ENCODE measurements at places on chromosomes 7 and 10.

GRCh38 chr10:110641256-110641655 lies 2.9 kb upstream of the RBM20 start:
- DNase-seq: no peak

- DNase-seq: no peak
Observed at GRCh38 chr10:86079088-86079487, 287.5 kb downstream of the GRID1 start.

DNA sequence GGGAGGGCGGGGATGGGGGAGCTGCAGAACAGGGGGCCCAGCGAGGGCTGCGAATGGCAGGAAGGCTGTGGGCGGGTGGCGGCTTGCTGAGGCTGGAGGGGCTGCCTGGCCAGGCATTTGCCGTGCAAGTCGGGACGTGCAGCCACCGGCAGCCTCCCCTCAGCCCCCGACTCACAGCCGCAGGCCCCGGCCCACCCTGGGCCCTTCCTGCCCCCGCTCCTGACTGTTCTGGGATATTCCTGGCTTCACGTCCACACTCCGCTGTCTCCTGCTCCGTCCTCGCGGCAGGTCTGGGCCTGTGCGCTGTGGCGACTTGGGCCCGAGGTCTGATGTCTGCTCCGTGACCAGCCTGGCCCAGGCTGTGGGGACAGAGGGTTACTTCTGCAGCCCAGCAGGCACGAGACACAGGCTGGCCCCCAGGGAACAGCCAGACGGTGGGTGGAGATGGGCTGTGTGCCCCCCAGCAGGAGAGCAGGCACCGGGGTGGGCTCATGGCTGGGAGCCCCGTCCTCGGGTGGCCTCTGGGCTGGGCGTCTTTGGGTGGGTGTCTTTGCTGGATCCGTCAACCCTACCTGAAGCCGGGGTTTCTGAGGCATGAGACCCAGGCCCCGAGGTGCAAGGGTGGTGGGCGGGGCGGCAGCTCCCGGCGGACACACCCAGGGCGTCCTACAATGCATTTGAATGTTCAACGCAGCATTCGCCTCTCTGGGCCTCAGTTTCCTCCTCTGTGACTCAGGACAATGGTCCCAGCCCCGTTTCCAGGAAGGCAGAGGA lies 86.5 kb downstream of the FOXL3 start:
- peak; percentile 14 for DNase-seq

GRCh38 chr7:94432281-94432670 lies 37.6 kb downstream of the COL1A2 start:
- DNase-seq: no peak

- no peak for DNase-seq
Observed at GRCh38 chr7:975702-976473, 539 bp upstream of the COX19 start.

DNA sequence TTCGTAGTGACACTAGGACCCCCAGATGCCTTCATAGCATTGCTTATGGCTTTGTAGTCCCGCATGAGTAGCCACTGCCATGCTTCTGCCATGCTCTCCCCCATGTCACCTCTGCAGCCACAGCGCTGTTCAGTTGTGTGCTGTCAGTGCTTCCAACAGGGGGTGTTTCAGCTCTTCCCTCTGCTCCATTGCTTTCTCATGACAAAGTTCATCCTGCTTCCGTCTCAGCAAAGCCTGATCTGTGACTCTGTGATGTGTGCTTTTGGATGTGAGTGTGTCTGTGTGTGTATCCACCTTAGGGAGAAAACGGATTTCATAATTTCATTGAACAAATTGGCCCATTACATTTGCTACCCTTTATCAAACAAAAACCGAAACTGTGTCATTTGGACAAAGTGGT lies 134.9 kb upstream of the SAMD8 start:
- no peak for DNase-seq

- DNase-seq: no peak
Observed at GRCh38 chr10:111392159-111392558, 315.3 kb downstream of the ADRA2A start.

DNA sequence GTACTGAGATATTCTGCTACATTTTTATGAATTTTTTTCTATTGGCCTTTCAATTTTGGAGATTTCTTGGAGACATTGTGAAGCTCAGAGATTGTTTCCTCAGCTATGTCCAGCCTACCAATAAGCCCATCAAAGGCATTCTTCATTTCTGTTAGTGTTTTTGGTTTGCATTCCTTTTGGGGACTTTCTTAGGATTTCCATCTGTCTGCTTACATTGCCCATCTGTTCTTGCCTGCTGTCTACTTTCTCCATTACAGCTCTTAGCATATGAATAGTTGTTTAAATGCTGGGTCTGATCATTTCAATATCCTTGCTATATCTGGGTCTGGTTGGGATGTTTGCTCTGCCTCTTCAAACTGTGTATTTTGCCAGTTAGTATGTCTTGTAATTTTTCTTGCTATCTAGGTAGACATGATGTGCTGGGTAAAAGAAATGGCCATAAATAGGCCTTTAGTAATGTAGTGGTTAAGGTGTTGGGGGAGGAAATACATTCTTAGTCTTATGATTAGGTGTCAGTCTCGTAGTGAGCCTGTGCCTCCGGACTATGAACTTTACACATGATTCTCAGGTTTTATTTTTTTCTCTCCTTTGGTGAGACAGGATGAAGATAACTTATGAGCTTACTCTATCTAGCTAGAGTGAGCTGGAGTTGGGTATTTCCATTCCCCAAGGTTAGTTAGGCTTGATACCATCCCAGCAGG lies 32.6 kb upstream of the NME8 start:
- DNase-seq: no peak

DNA sequence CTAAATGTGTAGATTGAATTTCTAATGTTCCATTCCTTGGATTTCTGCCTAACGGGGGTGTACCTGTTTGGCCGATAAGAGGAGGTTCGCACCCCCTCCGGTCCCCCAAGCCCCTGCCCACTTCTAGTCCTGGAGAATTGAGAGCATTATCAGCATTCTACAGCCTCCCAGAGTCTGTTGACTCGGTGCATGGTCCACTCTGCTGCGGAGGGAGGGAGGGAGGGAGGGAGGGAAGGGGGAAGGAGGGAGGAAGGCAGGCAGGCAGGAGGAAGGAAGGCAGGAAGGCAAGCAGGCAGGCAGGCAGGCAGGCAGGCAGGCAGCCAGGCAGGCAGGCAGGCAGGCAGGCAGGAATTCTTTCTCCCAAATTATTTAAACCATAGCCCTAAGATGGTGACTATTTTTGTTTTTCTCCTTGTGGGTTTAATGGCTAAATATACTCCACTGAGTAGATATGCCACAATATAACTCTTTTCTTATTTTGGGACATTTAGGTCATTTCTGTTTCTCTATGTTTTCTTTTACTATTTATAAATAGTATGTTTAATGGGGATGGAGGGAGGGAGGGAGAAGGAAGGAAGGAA lies 69.5 kb upstream of the CHST15 start:
- no peak for DNase-seq
